Stimulated activated CD8-positive, alpha-beta memory T cell treated with anti-CD3 and anti-CD28 coated beads, Interleukin-7, amount 100 ng/mL, for 24 hours (primary cell): ENCODE measurements at places on chromosomes 1 and 21.

DNA sequence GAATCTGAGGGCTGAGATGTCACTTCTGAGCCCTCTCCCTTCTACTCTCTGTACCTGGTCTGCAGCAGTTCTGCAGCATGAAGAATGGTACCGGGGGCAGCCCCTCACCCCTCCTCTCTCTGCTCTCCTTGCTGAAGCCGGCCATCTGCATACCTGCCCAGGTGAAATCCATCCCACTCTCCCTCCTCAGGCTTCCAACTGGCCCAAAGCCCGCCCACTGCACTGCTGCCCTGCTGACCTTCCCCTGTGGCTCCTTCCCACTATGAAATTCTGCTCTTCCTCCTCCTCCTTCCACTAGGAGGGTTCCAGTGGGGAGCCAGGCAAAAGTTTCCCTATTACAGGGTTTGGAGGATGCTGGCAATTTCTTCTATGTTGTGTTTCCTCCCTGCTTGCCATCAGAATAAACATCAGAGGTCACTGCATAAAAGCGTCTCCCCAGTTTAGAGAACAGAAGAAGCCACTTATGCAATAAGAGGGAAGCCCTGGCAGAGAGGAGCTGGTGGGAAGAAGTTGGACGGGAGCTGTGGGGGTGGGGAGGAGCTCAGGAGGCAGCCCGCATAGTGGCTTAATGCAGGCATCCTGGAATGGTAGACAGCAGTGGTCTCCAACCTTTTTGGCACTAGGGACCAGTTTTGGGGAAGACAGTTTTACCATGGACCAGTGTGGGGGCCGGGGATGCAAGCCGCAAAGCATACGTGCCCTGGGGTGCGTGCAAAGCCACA, 30.3 kb downstream of the TMCO4 start:
- DNase-seq, result no peak

GRCh38 chr1:27004471-27005165, 8.0 kb downstream of the TENT5B start:
- DNase-seq, result no peak

GRCh38 chr1:204696606-204697005, 11.1 kb upstream of the LRRN2 start:
- DNase-seq, result no peak

DNA sequence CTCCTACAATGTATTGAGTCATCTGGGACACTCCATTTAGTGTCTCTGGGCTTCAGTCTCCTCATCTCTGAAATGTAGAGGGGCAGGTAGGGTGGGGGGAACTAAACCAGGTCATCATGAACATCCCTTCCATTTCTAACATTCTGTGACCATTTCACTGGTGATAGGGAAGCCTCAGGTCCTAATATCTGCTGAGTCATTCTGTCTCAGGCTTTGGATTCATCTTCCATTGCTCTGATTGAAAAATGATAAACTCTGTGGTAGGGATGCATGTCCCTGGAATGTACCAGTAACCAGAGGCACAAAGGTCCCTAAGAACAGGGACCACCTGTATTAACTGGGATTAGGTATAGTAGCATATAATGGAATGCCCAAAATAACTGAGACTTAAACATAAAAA, 36.2 kb upstream of the LRRC52 start:
- no peak for DNase-seq

DNA sequence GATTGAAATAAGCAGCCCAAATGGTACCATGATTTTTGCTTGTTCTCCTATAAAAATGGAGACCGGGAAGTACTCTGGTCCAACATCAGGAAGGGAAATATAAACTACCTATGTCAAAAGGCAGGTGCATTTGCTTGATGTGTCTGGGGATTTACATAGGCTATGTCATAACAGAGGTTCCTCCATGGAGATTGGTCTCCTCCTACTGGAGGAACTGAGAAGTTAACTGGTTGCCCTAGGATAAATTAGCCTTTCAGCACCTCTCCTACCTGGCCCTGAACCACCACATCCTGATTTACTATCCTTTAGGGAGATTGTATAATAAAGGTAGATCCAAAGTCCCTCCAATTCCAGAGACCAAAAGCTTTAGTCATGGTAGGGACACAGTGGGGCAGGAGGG, 1109.3 kb upstream of the B3GALT2 start:
- DNase-seq, result no peak
